ENCODE measurements at places on chromosomes 12 and 14.

DNA sequence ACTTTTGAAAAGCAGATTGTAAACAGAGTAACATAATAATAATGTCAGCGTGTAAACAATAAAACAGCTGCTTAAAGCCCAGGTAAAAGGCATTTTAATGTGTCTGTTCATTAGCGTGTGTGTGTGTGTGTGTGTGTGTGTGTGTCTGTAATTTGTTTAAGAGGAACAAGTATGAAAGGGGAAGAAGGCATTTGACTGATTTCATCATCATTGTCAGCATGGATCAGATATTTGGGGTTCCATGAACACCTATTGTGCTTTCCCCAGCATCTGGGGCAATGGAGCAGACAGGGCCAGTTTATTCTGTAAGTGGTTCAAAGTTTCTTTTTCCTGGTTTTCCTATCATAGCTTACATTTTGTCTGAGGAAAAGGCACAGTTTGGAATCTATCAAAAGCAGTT is 28.9 kb downstream of the SLC25A21 start:
- DNase-seq: no peak

DNA sequence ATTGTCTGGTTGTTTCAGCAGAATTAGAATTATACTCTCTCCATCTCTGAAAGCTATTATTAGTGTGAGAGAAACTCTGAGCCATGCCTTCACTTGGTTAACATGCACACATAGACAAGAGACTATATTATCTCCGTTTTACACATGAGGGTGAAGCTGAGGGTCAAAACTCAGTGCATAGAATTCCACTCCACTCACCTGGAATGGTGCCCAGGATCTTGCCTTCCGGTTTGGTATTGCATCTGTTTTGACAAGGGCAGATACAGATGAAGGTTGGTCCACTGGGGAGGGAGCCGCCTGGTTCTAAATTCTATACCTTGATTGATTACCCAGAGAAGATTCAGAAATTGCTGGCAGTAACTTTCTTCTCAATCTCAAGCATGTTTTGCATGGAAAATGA is 149.5 kb upstream of the PELI2 start:
- DNase-seq: no peak

GRCh38 chr12:110824342-110824741 is 22.4 kb upstream of the CCDC63 start:
- DNase-seq: no peak

- no peak for DNase-seq
These were observed 21.4 kb upstream of the SEL1L start for GRCh38 chr14:81555051-81555450.

DNA sequence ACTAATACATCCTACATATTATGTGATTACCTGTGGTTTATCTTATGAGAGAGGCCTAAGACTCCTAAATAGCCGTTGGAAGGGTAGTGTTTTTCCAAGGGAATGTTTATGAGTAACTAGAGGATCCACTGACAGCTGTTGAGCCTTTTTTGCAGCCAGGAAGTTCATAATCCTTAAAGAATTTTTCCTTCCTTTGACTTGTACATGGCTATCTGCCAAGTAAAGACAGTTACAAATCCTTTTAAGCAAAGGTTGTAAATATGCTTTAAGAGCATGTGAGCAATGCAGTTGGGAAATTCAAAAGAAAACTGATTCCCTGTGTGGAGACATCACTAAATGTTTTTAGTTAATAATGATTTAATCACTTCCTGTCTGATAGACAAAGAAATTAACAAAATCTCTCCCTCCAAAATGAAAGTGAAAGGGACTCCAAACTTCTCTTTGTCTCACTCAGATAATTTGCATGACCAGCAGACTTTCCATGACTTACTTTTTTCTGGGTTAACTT is 333.8 kb downstream of the PDZRN4 start:
- DNase-seq: no peak

GRCh38 chr14:96811265-96811664 is 14.1 kb downstream of the VRK1 start:
- no peak for DNase-seq

GRCh38 chr14:102652194-102652593 is 59.7 kb downstream of the RCOR1 start:
- DNase-seq: no peak

- no peak for DNase-seq
These were observed 1.5 kb downstream of the SLC7A8 start for GRCh38 chr14:23181946-23182345.

DNA sequence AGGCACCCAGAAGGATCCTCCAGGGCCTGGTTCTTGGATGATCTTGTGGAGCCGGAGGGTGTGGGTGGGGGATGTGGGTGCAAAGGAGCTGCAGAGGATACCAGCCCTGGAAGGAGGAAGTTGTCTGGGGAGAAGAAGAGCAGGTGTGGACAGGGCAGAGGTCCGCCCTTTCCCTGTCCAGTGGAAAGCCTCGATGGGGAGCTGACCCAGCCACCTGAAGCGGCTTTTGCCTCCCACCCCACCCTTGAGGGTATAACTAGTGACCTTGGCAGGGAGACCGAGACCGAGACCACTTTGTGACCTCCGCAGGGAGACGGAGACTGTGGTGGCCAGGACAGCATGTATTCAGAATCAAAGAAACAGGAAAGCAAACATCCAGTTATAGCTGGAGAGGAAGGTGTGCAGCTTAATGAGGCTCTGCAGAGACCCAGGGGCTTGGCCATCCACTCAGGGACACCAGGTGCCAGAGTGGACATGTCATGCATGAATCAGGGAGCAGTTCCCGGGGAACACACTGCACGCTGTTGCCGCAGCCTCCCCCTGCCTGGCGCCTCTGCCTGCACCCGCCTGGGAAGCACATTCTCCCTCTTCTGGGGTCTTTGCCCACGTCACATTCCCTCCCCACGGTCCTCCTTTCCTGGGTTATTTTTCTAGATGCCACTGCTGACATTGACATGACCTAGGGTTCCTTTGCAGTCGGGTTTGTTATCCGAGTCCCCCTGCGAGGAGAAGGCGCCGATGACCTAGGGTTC is 87.7 kb downstream of the ADGRD1 start:
- DNase-seq: no peak

DNA sequence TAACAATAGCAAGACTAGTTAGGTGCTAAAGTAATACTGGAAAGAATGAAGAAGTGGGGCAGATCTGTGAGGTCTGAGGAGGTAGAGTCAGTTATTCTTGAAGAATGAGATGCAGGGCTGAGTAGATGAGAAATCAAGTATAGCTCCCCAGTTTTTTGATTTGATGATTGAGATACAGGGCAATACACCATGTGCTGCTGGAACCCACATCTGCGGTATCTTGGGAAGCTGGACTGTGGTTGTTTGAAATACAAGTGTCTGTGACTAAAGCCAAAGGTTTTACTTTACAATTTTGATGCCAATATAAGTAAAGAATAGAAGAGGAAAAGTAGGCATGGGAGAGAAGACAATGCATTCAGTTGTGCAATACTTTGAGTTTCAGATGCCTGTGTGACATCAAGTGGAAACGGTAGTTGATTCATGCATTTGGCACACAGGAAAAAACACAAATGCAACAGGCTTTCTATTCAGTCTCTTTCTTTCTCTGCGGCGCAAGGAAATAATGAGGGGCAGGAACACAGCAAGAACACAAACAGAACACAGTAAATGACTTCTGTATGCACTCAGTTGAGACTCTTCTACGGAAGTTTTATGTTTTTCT is 190.2 kb upstream of the SLC38A2 start:
- DNase-seq: no peak

DNA sequence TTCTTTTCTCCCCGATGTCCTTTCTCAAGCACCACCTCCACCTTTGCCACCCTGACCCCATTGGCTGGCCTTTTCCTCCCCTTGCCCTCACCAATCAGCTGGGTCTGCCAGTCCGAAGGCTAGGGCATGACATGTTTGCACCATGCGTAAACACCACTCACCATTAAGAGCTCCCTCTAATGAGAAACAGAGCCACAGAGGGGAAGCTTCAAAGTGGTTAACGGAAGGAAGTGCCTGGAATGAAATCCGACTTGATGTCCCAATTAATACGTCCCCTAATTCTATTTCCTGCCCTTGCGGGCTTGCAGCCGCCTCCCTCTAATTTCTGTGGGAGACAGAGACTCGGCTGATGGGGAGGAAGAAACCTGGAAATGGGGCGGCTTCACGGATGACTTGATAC is 318.5 kb upstream of the TBX3 start:
- no peak for DNase-seq

DNA sequence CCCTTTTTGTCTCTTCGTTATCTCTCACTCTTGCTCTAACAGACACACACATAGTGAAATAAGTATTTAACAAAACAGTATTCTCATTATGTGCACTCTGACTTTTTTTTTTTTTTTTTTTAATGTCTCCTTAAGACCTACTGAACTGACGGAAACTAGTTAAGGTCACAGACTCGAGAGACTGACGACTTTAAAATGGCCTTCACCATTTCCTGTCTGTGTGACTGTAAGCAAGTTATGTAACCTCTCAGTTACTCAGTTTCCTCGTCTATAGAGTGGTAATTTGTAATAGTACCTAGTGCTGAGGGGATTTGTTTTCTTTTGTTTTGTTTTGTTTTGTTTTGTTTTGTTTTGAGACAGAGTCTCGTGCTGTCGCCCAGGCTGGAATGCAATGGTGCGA is 284.8 kb downstream of the FBXL14 start:
- no peak for DNase-seq

DNA sequence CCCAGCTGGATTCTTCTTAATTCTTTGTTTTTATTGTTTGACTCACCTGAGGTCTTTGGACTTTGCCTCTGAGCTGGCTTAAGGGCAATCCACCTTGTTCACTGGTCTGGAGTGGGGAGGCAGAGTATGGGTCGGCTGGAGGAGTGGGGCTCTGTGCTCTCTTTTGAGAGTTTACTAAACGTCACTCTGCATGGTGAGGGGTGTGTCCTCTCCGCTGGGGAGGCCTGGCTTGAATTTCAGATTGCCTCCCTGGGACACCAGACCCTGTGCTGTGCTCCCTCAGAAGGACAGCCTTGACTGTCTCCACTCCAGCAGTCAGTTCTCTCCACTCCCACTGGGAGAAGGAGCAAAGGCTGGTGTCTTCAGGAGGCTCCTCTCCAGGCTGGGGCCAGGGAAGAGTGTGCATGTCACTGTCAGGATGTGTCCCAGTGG is 1.9 kb upstream of the MTA1 start:
- no peak for DNase-seq

- no peak for DNase-seq
These were observed 47.0 kb downstream of the ITPK1 start for GRCh38 chr14:93068711-93069110.

- no peak for DNase-seq
These were observed 124.4 kb downstream of the ADCK1 start for GRCh38 chr14:77924141-77924948.

DNA sequence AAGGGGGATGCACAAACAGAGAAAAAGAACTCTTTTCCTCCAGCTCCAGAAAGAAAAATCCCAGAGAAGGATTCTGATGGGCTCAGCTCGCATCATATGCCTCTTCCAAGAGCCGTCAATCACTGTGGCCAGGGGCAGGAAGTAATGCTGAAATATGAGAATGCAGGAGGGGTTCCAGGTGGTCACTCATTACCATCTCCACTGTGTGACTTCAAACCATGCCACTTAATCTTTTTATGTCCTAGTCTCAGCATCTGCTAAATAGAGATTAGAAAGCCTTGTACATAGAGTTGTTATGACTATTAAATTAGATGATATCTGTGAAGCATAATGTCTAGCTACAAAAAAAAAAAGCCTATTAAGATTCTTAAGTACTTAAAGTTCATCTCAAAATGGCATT is 65.6 kb upstream of the FICD start:
- no peak for DNase-seq

- no peak for DNase-seq
These were observed 43.3 kb downstream of the ARMH4 start for GRCh38 chr14:58108717-58109116.

DNA sequence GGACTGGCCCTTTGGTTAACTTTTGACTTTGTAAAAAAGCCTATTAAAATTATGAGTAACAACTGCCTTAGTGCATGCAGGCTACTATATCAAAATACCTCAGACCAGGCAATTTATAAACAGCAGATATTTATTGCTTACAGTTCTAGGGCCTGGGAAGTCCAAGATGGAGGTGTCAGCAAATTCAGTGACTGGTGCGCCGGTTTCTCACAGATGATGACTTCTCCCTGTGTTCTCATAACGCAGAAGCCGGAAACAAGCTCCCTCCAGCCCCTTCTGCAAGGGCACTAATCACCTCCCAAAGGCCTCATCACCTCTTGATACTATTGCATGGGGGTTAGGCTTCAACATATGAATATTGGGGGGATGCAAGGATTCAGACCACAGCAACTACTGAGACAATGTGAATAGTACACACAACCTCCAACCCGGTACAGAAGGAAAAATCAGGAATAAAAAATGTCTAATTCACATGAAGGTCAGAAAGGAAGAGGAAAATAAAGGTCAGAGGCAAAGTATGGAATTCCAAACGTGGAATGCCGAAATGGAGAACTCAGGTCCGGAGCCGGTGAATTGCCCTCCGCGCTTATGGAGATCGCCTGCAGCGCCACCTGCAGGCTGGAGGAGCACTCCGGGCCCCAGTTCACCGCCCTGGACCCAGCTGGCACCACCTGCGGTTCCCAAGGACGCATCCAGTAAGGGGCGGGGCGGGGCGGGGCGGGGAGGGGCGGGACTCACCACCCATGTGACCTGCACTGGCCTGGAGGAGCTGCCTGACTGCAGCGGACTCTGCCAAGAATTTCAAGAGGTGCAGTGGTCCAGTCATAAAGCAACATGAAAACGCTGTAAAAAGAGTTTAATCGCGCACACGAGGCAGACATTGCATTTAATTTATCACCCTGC is 203.4 kb downstream of the KIF26A start:
- no peak for DNase-seq

DNA sequence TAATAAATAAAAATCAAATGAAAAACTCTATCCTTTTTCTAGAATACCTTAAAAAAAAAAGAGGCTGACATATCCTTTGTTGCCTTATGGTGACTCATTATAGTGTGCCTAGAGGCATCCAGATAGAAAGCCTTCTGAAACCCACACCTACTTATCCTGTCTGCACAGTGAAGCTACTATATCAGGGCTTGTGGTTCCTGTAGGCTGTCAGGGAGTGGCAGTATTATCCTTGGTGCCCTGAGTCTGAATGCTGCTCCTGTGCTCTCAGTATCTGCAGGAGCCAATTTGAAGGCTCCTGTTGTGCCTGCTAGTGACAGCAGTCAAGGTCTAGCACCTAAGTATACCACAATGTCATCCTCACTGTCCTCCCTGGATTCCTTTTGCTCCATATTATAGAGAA is 168.4 kb upstream of the AVPR1A start:
- DNase-seq: no peak

GRCh38 chr12:12439636-12440035 is 82.8 kb downstream of the BORCS5 start:
- DNase-seq: no peak

- DNase-seq: no peak
These were observed 13.8 kb upstream of the ZFP36L1 start for GRCh38 chr14:68806526-68807147.

DNA sequence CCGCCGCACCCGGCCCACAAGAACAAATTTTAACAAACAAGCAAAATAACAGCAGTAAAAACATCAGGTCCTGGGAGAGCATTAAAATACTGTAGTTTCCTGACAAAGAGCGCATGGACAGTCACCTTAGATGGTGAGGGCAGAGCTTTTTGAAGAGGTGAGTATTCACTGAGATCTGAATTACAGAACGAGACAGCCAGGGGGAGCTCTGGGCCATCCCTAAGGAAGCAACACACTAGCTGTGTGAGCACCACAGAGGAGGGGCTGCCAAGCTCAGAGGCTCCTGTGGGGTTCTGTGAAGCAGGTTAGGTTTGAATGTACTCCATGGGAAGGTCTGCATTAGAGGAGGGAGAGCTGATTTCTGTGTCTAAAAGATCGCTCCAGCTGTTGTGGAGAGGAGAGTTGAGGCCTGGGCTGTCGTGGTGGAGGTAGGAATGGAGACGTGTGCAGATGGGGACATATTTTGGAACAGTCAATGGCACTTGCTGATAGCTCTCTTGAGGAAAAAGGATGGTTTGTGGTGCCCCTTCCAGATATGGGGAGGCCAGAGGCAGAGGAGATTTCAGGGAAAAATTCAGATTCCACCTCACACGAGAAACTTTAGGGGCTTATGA is 72.9 kb downstream of the TRAFD1 start:
- no peak for DNase-seq
